Right forelimb (tissue), 1 donor: ENCODE measurements at places on chromosomes 12 and 14.

- no peak for DNase-seq
Observed at GRCh38 chr12:52125476-52125900, 46.0 kb downstream of the SMIM41 start.

DNA sequence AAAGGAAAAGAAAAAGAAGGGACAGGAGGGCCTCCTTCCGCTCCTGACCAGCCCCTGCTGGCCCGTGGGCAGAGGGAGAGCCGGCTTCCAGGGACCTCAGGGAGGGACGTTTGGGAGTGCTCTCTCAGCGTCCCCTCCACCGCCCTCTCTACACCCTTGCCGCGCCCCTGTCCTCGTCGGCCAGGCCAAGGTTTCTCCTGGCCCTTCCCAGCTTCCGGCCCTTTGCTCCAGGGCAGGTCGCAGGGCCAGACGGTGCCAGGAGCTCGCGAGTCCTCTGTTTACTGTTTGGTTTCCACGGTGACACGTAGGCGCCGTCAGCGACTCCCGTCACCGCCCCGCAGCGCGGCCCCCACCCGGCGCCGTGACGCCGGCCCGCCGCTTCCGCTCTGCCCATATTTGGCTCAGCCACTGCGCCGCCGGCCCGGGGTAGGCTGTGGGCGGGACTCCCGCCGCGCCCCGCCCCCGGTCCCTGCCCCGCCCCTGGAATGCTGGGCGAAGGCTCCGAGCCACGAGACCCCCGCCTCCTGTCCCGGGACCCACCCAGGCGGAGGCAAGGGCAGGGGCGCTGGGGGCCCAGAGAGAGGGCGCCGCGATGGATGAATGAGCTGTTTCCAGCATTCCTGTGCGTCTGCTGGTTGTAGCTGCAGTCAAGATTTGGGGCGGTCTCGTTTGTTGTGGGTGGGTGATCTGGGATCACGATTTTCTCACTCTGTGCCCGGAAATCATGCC is 15.5 kb downstream of the FOS start:
- peak; percentile 99 for DNase-seq

GRCh38 chr12:27351476-27351875 is 18.8 kb downstream of the BMAL2 start:
- DNase-seq: no peak

DNA sequence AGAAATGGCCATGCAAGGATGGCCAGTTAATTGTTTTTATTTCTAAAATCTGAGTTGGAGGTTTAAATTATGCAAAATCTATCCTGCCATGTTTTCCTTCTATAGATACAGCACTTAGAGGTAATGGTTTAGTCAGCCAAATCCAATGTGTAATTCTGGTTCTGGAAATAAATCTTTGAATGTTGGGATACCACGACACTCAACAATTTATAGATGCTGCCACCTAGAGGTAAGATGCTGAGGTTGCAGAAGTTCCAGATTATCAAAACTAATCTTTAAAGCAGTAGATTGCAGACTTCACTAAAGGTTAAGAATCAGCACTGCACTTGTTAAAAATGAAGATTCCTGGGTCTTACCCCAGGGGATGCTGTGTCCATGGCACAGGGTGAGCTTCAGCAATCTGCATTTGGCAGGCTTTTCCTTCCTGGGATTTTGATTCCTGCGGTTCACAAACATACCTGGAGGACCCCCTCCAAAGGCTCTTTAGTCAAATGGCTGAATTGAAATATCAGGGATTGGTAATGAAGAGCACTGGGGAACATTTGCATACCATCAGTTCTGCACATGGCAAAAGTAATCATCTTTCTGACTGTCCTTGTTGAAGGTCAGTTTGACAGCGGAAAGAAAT is 53.4 kb upstream of the ANO4 start:
- DNase-seq: no peak
